ENCODE measurements at places on chromosomes 6 and 20. TPM values are rescaled to one million over a fixed set of nuclear protein-coding genes. Genes with fewer than 3 reads are reported as not detected.

The NR2E1 gene
- polyA plus RNA-seq: not detected

- no peaks in the 10 kb centered on the region for H3K4me1 ChIP-seq
- H3K36me3 ChIP-seq: peaks cover 24% of the 10 kb centered on the region
- H3K4me3 ChIP-seq: no peak overlapping the region
- DNase-seq: no peak
Measured at GRCh38 chr6:166515072-166515810, 71.2 kb downstream of the RAMACL start.

DNA sequence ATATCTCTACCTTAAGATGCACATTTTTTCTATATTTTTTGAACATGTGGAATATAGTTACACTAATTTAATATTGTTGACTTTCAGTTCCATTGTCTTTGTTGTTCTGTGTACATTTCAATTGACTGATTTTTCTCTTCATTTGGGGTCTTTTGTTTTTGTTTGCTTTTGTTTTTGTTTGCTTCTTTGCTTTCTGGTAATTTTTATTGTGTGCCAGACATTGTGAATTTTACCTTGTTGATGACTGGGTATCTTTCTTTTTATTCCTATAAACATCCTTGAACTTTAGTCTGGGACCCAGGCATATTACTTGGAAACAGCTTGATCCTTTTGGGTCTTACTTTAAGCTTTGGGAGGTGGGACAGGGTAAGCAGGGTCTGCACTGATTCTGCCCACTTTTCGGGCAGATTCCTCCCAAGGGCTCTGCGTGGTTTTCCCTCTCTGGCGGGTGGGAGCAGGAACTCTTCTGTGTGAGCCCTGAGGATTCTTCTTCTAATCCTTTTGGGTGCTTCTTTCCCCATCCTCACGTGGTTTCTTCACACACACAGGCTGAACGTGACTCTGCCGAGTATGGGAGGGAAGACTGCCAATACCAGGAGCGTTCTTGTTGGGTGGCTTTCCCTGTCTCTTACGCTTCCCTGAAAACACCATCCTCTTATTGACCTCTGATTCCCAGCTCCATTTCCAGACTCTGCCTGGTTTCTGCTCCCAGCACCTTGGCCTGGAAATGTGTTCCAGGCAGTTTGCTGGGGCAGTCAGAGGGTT, 200.5 kb downstream of the ARID1B start:
- H3K27ac ChIP-seq: peak overlapping the region; percentile 26
- peaks cover 48% of the 10 kb centered on the region for H3K4me1 ChIP-seq
- H3K27me3 ChIP-seq: no peaks in the 10 kb centered on the region
- DNase-seq: no peak
- H3K4me3 ChIP-seq: no peak overlapping the region

GRCh38 chr20:25065072-25065624, 7.2 kb upstream of the ACSS1 start:
- DNase-seq: no peak
- H3K4me1 ChIP-seq: peaks cover 15% of the 10 kb centered on the region
- no peaks in the 10 kb centered on the region for H3K36me3 ChIP-seq
- H3K27me3 ChIP-seq: no peaks in the 10 kb centered on the region
- no peak overlapping the region for H3K4me3 ChIP-seq

DNA sequence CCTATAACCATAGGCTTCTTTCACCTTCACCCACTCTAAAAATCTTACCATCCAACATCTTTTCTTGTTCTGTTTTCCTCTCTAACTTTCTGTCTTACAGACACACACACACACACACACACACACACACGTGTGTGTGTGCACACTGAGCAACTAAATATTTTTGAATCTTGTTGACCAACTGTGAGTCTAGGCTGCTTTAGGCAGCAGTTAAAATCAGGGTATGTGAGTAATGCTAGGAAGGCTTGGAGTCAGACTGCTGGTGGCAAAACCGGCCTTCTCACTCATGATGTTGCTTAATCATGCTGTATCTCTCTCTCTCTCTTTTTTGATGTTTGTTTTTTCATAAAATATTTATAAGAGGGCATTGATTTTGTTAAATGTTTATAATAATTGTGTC, 103.1 kb upstream of the TBX18 start:
- no peaks in the 10 kb centered on the region for H3K36me3 ChIP-seq
- H3K27ac ChIP-seq: no peak overlapping the region
- H3K4me1 ChIP-seq: no peaks in the 10 kb centered on the region
- H3K4me3 ChIP-seq: no peak overlapping the region
- no peak for DNase-seq
- no peaks in the 10 kb centered on the region for H3K27me3 ChIP-seq

DNA sequence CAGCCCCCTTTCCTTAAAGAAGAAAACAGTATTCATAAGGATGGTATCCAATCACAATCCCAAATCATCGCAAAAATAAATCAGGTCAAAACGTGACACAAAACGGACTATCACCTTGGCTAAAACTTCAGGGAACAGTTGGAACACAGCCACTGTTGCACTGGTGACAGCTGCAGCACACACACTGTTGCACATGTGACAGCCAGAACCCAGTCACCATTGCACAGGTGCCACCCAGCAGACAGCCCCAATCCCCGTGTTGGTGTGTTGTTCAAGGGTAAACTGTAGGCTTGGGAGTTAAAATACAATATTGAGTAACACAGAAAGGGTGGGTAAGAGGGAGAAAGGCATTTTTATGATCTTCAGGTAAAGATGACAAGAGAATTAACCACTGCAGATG, 15.8 kb downstream of the PSMB1 start:
- DNase-seq: no peak
- no peak overlapping the region for H3K27ac ChIP-seq
- H3K4me1 ChIP-seq: peaks cover 24% of the 10 kb centered on the region
- H3K27me3 ChIP-seq: no peaks in the 10 kb centered on the region
- H3K4me3 ChIP-seq: no peak overlapping the region
- H3K36me3 ChIP-seq: no peaks in the 10 kb centered on the region

GRCh38 chr6:57316581-57317059, 810 bp upstream of the PRIM2 start:
- H3K27ac ChIP-seq: peak overlapping the region; percentile 73
- peaks cover 19% of the 10 kb centered on the region for H3K4me1 ChIP-seq
- peaks cover 16% of the 10 kb centered on the region for H3K36me3 ChIP-seq

GRCh38 chr6:130980310-130981032, 82.6 kb downstream of the EPB41L2 start:
- peaks cover 54% of the 10 kb centered on the region for H3K4me1 ChIP-seq
- no peak overlapping the region for H3K4me3 ChIP-seq
- H3K27me3 ChIP-seq: no peaks in the 10 kb centered on the region
- no peak for DNase-seq
- no peaks in the 10 kb centered on the region for H3K36me3 ChIP-seq
- no peak overlapping the region for H3K27ac ChIP-seq

DNA sequence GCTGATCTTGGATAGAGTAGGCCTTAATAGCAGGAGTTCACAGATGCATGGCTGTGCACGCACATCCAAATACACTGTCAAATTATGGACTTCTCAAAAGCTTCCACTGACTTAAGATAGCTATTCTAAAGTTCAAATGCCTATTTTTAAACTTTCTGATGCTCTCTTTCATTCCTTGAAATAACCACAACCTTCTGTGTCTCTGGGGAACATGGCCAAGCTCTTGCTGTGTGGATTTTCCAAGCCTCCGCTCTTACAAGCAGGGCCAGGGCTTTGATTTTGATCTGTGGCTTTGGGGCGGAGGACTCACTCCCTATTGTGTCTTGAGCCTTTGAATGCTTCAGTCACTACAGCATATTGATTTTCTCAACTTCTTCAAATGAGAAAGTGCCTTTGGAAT, 35.7 kb upstream of the SNRPB2 start:
- DNase-seq: no peak
- no peak overlapping the region for H3K4me3 ChIP-seq
- no peak overlapping the region for H3K27ac ChIP-seq
- no peaks in the 10 kb centered on the region for H3K36me3 ChIP-seq

GRCh38 chr6:161498359-161498758, 224.5 kb upstream of the AGPAT4 start:
- peak; percentile 18 for DNase-seq
- no peaks in the 10 kb centered on the region for H3K4me1 ChIP-seq
- no peak overlapping the region for H3K4me3 ChIP-seq
- H3K27ac ChIP-seq: no peak overlapping the region

GRCh38 chr6:108556250-108556649, 4.5 kb upstream of the FOXO3 start:
- H3K27me3 ChIP-seq: no peaks in the 10 kb centered on the region
- H3K4me3 ChIP-seq: no peak overlapping the region
- H3K4me1 ChIP-seq: peaks cover 29% of the 10 kb centered on the region
- DNase-seq: no peak
- no peak overlapping the region for H3K27ac ChIP-seq

DNA sequence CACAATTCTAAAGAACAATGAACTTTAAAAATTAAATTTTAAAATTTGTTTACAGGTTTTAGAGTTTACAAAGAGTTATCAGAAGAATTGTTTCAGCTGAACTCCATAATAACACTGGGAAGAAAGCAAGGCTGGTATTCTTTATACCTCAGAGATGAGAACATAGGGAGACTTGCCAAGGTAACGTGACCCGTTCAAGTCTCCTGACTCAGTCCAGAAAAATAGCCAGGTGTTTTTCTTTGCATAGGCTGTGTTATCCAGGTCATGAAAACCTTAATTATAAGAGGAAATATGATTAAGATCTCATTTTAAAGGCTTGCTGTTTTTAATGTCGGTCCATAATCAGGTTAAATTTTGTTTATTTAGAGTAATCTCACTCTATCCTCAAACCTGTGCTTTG, 8.5 kb upstream of the C6orf141 start:
- no peaks in the 10 kb centered on the region for H3K27me3 ChIP-seq
- no peak overlapping the region for H3K4me3 ChIP-seq
- H3K27ac ChIP-seq: no peak overlapping the region
- H3K36me3 ChIP-seq: no peaks in the 10 kb centered on the region

DNA sequence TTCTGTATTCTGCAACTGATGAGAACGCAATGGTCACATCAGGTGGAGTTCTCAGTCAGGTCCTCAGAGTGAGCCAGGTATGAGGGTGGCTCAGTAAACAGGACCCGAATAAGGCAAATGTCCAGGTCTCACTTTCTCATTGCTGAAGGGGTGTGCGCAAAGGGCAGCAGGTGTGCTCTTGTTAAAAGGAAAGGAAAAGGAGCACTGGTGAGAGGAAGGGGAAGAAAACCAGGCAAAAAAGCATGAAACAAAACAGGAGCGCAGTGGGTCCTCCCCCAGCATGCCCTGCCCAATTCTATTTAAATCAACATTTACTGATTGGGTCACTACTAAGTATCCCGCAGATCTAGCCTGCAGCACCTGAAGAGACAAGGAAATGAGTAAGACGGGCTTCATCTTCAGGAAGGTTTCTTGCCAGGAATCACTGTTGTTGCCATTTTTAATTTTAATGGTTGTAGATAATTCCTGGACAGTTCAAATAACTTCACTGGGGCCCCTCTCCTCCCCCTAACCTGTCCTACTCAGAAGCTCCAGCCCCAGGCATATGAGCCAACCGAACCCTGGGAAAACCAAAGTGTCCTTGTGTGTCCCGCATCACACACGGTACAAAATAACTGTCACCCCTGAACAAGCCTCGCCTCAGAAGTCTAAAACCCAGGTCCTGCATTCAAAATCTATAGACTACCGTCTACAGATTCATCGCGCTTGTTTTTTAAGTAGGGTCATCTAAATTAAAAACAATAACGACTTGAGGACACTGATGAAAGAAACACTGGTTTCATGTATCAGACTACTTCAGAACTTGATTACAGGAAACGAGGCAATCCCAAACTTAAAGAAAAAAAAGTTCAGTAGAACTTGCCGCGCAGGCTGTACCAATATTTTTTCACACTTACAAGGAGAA, 980 bp downstream of the MBOAT1 start:
- H3K27me3 ChIP-seq: no peaks in the 10 kb centered on the region
- peaks cover 48% of the 10 kb centered on the region for H3K4me1 ChIP-seq
- DNase-seq: no peak

- H3K4me1 ChIP-seq: no peaks in the 10 kb centered on the region
- no peak for DNase-seq
- H3K4me3 ChIP-seq: no peak overlapping the region
- no peak overlapping the region for H3K27ac ChIP-seq
Measured at GRCh38 chr6:132936646-132937045, 122.3 kb downstream of the RPS12 start.

GRCh38 chr20:64156136-64156885, 7.9 kb upstream of the MYT1 start:
- H3K36me3 ChIP-seq: no peaks in the 10 kb centered on the region
- no peaks in the 10 kb centered on the region for H3K4me1 ChIP-seq
- peaks cover 62% of the 10 kb centered on the region for H3K27me3 ChIP-seq
- no peak overlapping the region for H3K4me3 ChIP-seq
- no peak for DNase-seq

GRCh38 chr20:25537890-25538289, 47.4 kb downstream of the NINL start:
- no peaks in the 10 kb centered on the region for H3K27me3 ChIP-seq
- H3K4me1 ChIP-seq: peaks cover 59% of the 10 kb centered on the region
- DNase-seq: no peak
- no peaks in the 10 kb centered on the region for H3K36me3 ChIP-seq

DNA sequence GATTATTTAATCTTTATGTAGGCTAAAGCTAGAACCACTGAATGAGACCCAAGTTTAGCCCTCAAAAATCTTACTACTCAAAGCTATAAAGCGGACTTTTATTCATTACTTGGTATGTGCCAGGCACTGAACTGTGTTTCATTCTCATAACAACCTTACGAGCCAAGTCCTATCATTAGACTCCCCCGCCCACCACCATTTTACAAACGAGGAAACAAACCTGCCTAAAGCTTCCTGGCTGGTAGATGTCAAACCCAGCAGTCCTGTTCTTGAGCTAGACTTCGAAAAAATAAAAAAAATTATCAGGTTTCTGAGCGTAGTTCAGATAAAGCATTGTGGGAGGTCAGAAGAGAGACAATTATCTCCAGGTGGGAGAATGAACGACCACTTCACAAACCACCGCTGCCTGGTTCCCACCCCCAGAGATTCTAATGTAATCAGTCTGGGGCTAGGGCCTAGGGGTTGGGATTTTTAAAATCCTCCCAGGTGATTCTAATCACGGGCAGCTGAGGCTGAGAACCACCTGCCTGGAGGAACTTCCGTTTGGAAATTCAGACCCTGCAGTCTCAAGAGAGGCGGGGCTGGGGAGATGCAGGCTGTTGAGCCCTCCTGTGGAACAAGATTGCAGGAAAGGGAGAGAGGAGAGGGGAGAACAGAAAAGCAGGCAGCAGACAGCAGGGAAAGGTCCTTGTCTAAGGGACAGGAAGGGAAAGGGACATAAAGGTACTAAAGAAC, 8.6 kb downstream of the ADTRP start:
- no peak for DNase-seq
- no peaks in the 10 kb centered on the region for H3K27me3 ChIP-seq
- peaks cover 8% of the 10 kb centered on the region for H3K4me1 ChIP-seq
- no peaks in the 10 kb centered on the region for H3K36me3 ChIP-seq

DNA sequence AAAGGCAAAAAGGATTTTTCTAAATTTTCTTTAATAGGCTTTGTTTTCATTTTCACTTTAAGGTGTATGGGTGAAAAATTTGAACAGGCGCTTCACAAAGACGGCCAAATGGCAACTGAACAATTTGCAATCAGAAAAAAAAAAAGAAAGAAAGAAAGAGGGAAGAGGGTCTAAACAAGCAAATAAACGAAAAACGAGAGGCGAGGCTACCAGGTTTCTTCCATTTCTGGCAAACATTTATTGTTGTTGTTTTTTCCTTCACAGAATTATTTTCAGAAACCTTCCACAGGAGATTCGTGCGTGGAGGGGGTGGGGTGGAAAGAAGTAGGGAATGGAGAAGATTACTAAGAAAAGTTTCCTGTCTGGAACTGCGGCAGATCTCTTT, 24.3 kb downstream of the POM121L2 start:
- H3K4me1 ChIP-seq: no peaks in the 10 kb centered on the region
- DNase-seq: no peak
- H3K36me3 ChIP-seq: no peaks in the 10 kb centered on the region
- H3K27me3 ChIP-seq: peaks cover 100% of the 10 kb centered on the region

Data from heart right ventricle (tissue), 16 donors.